ENCODE measurements at places on chromosomes 2 and 18.
A peak's percentile ranks its signal among the peaks of the same experiment; 100 is the strongest.

- no peak for DNase-seq
Observed at GRCh38 chr2:88933091-88933490, 241.6 kb downstream of the RPIA start.

- no peak for DNase-seq
Observed at GRCh38 chr18:36580266-36580665, 248.5 kb downstream of the TPGS2 start.

DNA sequence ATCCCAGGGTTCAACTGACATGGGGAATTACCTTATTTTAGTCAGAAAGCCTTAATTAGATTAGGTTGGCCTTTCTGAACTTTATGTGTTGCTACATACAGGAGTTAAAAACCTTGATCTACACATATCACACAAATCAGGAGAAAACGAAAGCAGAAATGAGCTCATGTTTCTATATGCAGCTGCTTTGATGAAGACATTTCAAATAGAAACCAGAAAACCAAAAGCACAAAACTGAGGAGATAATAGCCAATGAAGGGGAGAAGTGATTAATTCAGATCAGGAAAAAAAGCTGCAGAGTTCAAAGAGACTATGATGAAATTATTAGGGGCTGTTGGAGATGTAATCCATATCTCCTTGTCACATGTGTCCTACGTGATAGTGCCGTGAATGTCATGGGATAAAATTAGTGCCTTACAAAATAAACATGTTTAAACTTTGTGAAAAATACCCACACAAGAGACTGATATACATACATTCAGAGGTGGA is 255.0 kb downstream of the CAMKMT start:
- DNase-seq = no peak

GRCh38 chr2:13758412-13758811 is 874.1 kb upstream of the LRATD1 start:
- DNase-seq = no peak

DNA sequence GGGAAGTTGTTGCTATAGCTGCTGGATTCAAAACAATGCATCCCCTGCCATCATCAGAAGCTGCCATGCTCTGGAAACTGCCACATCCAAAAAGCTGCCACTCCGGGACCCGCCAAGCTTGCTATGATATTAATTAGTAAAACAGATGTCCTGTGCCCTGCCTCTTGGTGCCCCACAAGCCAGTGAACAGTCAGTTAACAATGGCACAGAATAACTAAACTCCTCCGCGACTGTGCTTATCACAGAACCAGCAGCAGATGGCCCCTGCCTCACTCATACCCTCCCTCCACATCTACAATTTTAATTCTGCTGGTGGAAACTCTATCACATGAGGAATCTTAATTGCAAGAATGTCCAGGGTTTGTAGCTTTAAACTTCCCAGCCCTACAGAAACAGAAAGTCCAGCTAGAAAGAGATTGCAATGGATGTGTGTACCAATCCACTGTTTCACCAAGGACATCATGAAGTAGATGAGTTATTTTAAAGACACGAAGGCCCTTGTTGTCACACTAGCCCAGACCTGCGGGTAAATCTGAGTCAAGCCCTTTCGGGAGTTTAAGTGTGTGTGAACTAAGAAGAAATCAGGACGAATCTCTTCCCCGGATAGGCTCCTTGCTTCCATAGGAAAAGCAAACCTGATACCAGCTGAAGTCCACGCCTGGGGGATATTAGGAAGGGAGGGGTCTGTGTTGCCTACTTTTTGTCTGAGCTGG is 7.4 kb upstream of the ACYP2 start:
- no peak for DNase-seq

DNA sequence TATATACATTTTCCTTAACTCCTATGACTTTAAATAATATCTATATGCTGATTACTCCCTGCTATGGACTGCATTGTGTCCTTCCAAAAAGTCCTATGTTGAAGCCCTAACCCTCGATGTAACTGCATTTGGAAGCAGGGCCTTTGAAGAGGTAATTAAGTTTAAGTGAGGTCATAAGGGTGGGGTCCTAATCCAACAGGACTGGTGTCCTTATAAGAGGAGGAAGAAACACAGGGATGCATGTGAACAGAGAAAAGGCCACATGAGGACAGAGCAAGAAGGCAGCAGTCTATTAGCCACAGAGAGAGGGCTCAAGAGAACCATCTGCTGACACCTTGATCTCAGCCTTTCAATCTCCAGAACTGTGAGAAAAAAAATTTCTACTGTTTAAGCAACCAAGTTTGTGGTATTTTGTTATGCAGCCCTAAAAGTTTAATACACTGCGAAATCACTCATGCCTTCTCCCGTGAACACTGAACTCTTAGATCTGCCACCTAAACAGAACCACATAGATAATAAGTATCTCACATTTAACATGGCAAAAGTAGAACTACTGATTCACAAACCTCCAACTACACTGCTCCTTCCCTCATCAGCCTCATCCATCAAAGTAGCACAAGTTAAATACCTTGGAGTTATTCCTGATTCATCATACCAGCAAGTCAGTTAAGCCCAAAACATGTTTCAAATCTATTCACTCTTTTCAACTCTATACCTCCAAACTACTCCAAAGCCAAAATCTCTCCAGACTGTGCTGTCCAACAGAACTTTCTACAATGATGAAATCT is 65.4 kb downstream of the HIBCH start:
- DNase-seq = no peak

- DNase-seq = no peak
Observed at GRCh38 chr2:65277791-65278483, 50.3 kb downstream of the ACTR2 start.

- no peak for DNase-seq
Observed at GRCh38 chr2:36886664-36887063, 79.7 kb downstream of the STRN start.

DNA sequence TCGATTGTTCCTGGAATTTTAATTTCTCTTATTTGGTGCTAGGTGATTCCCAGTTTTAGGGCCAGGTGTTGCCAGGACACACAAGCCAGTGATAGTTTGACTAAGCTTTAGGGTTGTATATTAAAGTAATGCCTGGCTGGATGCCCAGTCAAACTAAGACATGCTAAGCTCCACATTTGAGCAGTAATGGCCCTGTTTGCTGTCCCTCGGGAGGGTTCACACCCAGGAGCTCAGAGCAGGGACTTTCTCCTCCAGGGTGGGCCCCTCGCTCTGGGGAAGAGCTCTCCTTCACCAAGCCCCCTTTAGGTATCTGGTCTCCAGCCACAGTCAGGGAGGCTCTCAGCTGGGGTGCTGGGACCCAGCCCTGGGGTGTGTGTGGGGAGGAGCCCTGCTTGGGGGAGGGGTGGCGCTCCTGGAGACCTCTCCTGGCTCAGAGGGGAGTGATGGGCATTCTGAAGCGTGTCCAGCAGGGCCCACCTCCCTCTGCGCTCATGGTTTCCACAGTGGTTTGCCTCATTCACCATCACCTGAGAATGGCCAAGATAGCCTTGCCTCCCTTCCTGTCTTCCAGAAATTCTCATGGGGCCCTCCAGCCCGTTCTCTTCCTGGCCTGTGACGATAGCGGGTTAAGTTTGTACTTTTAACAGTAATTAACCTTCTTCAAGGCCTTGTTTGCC is 31.7 kb downstream of the INPP4A start:
- no peak for DNase-seq

DNA sequence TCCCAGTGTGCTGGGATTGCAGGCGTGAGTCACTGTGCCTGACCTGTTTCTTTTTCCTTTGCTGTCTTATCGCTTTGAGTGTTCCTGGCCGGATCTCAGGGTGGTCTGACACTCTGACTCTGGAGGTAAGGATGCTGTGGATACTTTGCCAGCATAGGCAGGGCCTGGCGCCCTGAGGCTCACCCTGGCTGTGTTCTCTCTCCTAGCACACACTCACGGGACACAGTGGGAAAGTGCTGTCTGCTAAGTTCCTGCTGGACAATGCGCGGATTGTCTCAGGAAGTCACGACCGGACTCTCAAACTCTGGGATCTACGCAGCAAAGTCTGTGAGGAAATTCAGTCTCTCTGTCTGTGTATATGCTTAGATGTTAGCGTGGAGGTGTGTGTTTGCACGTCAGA is 18.0 kb upstream of the SAG start:
- DNase-seq = peak; percentile 45

DNA sequence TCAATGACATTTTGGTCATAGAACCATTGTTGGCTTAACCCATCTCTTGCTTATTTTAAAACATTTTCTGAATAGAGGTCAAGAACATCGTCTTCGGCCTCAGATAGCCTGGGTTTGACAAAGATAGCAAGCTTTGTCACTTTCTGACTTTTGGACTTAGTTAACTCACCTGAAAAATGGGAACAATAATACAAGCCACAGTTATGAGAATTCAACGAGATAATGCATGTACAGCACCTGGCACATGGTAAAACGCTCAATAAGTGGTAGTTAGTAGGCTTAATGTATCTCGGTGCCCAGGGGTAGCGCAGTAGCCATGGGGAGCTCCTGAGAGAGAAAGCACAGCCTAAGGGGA is 446 bp upstream of the COPS7B start:
- DNase-seq = no peak

- DNase-seq = no peak
Observed at GRCh38 chr18:55579501-55580270, 8.3 kb downstream of the TCF4 start.

GRCh38 chr2:175535631-175536030 is 354.1 kb upstream of the ATP5MC3 start:
- DNase-seq = no peak

DNA sequence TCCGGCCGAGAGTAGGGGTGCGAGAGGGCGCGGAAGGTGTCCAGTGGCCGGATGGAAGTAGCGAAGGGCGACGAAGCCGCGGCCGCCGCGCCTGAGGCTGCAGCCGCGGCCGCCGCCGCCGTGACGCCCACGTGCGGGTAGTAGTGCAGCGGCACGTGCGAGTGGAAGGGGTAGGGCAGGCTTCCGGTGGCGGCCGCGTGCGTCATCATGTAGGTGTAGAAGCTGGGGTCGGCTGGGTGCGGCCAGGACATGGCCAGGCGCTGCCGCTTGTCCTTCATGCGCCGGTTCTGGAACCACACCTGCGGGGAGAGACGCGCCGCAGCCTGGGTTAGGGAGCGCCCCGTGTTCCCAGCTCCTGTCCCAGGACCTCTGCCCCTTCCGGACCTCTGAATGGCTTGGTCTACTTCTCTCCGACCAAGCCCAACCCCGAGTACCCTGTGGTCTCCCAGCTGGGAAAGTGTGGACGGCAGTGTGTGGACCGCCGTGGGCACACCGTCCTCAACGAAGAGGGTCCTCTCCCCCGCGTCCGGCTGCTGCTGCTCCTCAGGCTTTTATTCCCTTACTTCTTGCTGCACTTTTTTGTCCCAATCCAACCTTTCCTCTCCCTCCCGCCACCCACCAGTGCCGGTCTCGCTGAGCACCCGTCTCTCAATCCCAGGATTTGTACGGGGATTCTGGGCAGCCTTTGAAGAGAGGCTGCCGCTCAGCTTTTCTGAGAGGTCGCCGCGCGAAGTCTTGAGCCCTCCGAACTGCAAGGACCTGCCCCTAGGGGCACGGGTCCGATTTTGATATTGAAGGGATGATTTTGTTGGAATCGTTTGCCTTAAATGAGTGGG is 3.0 kb downstream of the EVX2 start:
- DNase-seq = peak; percentile 31

- no peak for DNase-seq
Observed at GRCh38 chr2:148670773-148671172, 26.2 kb downstream of the EPC2 start.

- no peak for DNase-seq
Observed at GRCh38 chr2:191607096-191607495, 70.8 kb upstream of the NABP1 start.

DNA sequence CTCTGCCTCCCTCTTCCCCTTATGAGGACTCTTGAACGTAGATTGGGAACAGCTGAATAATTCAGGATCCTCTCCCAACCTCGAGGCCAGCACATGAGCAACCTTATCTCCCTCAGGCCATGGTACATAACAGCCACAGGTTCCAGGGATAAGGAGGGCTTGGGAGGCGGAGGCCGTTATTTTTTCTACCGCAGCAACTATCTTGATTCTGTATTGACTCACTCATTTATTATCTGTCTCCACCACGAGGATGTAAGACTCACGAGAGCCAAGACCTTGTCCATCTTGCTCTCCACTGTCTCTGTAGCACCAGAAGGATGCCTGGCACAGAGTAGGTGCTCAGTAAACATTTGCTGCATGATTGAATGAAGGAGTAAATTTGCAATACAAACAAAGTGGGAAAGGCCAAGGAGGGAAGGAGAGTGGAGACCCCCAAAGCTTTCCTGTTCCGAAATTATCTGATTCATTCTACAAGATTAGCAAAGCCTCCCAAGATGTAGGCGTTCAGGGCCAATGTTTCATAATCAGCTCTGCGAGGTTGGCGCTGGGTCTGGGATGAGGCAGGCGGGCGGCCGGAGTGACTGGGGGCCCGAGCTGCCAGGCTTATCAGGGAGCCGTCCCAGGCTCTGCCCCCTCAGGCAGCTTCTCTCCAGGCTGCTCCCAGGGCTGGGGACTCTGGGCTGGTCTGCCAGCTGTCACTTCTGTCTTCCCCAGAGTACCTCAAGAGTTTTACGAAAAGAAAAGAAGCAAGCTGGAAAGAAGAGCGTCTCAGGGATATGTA is 31.6 kb downstream of the INPP5D start:
- DNase-seq = no peak

DNA sequence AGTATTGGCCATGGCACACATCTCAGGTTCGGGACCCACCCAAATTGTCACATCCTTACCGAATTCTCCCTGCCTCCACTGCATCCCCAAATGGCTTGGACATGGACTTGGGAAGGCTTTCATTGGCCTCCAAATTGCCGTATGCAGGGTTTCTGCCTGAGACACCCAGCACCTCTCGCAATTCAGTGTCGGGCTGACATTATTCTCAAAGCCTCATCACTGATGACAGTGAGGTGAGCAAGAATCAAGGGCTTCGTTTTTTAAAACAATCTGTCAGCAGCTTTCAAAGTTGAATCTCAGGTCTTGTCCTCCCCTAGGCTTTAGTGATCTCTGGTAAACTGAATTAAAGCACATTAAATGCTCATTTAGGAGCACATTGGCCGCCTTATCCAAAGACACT is 29.5 kb upstream of the TGFA start:
- DNase-seq = no peak

GRCh38 chr18:5770176-5770575 is 125.1 kb downstream of the TMEM200C start:
- peak; percentile 6 for DNase-seq

- no peak for DNase-seq
Observed at GRCh38 chr2:113135317-113135716, 7.9 kb downstream of the IL1RN start.

- DNase-seq = no peak
Observed at GRCh38 chr2:47238638-47239037, 83.5 kb upstream of the STPG4 start.

- DNase-seq = no peak
Observed at GRCh38 chr2:231935207-231935524, 9.0 kb upstream of the NPPC start.

DNA sequence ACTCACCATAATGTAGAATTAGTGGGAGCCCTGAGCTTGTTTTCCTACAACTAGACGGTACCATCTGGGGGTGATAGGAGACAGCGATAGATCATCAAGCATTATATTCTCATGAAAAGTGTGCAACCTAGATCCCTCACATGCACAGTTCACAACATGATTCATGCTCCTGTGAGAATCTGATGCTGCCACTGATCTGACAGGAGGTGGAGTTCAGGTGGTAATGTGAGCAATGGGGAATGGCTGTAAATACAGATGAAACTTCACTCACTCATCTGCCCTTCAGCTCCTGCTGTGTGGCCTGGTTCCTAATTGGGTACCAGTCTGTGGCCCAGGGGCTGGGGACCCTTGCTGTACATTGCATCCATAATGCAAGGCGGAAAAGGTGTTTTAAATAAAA is 60.7 kb downstream of the USP34 start:
- no peak for DNase-seq

- DNase-seq = no peak
Observed at GRCh38 chr2:70420143-70420542, 118.3 kb upstream of the FAM136A start.

Data from mesendoderm (in vitro differentiated cells).